Activated T-cell treated with anti-CD3 and anti-CD28 coated beads, Interleukin-2, amount 50 U/mL, for 24 hours (primary cell): ENCODE measurements at places on chromosomes 2 and 18.

DNA sequence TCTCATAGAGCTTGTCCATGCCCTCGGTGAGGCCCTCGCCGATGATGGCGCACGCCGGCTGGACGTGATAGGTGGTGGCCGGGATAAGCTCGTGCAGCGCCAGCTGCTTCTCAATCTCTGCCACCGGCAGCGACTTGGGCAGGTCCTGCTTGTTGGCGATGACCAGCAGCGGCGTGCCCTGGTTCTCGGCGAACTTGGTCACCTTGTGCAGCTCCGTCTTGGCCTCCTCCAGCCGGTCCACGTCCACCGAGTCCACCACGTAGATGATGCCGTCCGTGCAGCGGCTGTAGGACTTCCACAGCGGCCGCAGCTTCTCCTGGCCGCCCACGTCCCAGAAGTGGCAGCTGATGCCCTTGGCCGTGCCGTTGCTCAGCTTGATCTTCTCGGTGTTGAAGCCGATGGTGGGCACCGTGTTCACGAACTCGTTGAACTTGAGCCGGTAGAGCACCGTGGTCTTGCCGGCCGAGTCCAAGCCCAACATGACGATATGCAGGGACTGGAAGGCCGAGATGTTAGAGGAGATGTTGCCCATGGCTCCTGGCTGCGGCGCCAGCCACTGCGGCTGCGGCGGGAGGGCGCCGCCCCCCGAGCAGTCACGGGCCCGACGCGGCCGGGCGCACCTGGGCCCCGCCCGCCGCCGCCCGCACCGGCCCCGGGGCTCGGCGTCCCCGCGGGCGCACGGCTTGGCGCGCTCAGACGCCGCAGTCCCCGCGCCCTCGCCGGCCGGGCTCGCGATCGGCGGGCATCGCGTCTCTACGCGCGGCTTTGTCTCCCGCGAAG, 636 bp downstream of the ARL4C start:
- peak; percentile 77 for DNase-seq

- DNase-seq, result no peak
These were observed 141.8 kb downstream of the RNF152 start for GRCh38 chr18:61750840-61751668.

DNA sequence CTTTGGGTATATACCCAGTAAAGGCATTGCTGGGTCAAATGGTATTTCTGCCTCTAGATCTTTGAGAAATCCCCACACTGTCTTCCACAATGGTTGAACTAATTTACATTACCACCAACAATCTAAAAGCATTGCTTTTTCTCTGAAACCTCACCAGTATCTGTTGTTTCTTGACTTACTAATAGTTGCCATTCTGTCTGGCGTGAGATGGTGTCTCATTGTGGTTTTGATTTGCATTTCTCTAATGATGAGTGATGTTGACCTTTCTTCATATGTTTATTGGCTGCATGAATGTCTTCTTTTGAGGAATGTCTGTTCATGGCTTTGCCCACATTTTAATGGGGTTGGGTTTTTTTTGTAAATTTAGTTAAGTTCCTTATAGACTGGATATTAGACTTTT, 382.6 kb upstream of the ZNF804A start:
- DNase-seq, result no peak

- DNase-seq, result no peak
These were observed 357.6 kb downstream of the SLC4A3 start for GRCh38 chr2:219985017-219985416.

DNA sequence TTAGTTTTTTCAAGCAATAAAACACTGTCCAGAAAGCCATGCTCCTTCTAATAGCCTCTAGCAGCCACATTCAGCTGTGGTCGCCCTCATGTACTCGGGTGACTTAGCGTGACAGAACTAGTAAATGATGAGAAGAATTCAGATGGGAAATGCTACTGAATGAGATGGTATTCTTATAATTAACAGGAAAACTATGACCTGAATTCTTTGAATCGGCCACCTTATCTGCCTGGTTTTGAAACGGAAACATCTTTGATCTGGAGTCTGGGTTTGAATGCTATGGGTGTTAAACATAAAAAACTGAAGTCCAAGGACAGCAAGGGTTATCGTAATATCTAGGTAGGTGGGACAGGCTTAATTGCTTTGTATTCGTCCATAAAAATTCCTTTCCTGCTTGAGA, 138.8 kb upstream of the DNMT3A start:
- no peak for DNase-seq

DNA sequence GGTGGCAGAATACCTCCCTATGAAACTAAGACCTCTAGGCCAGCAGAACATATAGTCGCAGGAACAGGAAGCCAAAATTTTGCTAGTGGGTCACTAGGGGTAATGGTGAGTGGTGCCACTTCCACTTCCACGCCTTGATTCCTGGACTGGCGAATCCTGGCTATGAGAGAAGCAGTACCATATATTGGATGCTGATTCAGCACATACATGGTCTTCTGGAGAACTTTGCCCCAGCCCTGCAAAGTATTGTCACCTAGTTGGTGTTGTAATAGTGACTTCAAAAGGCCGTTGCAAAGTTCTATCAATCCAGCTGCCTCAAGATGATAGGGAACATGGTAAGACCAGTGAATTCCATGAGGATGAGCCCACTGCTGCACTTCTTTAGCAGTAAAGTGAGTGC, 769.8 kb upstream of the GYPC start:
- DNase-seq, result no peak

- no peak for DNase-seq
These were observed 43.9 kb downstream of the SS18 start for GRCh38 chr18:26046419-26047077.

DNA sequence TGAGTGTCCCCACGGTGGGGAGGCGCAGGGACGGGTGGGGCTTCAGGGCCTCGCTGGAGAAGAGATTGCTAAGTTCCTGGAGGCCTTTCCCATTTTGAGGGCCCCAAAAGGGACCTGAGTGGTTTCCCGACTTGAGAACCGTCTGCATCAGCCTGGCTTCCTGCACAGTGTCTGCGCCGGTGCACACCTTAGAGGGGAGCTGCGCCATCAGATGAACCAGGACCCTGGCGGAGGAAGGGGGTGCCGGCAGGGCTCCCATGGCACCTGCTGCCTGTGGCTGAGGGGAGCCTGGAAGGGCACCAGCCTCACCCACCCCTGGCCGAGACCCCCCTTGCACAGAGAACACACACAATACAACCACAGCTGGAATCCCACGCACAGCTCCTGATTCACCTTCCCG, 465.1 kb upstream of the MYT1L start:
- no peak for DNase-seq

DNA sequence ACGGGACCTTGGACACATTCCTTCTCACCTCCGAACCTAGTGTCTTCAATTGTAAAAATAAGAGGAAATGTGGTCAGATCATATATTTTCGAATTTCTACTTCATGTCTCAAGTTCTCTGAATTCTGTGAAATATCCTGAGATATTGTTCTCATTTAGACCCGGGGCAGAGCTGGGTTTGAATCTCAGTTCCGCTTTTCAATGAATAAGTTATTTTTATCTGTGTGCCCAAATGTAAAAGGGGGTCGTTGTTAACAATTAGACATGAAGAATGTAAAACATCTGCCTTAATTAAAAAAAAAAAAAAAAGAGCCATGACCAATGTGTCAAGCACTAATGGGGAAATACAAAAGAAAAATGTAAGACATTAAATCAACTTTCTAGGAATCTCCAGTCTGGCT, 48.9 kb upstream of the BCL11A start:
- no peak for DNase-seq

DNA sequence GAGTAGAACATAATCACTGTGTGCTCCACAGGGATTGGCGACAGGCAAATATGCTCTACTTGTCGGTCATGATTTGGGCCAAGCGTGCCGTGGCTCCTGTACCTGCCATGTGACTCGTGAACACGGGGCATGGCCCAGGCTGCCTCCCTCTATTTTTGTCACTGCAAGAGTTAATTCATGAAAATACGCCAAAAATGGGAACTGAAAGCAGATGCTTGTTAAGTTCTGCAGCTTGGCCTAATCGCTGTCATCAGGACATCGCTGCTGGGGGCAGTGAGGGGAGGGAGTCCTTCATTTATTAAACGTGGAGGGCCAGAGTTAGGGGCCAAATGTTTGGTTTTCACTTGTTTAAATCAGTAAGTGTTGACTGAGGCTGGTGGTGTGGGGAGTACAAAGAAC, 177.8 kb downstream of the BCL2 start:
- DNase-seq, result no peak

GRCh38 chr2:68157002-68157401, 686 bp upstream of the PNO1 start:
- no peak for DNase-seq

- DNase-seq, result no peak
These were observed 50.6 kb downstream of the ANKMY1 start for GRCh38 chr2:240507060-240507777.

DNA sequence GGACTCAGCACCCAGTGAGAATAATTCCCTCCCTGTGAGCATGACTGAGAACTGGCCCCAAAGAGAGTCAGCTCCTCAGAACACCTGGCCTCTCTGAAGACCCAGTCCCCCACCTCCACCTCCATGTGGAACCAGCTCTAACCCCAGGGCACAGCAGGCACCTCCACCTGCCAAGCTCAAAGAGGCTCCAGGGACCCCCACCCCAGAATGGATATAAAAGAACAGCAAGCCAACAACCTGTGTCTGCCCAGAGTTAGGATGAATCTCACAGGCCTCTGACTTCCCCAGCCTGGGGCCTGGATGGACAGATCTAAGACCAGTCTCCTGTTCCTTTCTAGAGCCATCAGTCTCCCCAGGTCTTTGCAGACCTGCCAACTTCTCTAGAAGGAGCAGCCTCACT, 498.5 kb downstream of the EIPR1 start:
- DNase-seq, result no peak

GRCh38 chr18:23138471-23138870, 3.2 kb downstream of the CABLES1 start:
- DNase-seq, result no peak

DNA sequence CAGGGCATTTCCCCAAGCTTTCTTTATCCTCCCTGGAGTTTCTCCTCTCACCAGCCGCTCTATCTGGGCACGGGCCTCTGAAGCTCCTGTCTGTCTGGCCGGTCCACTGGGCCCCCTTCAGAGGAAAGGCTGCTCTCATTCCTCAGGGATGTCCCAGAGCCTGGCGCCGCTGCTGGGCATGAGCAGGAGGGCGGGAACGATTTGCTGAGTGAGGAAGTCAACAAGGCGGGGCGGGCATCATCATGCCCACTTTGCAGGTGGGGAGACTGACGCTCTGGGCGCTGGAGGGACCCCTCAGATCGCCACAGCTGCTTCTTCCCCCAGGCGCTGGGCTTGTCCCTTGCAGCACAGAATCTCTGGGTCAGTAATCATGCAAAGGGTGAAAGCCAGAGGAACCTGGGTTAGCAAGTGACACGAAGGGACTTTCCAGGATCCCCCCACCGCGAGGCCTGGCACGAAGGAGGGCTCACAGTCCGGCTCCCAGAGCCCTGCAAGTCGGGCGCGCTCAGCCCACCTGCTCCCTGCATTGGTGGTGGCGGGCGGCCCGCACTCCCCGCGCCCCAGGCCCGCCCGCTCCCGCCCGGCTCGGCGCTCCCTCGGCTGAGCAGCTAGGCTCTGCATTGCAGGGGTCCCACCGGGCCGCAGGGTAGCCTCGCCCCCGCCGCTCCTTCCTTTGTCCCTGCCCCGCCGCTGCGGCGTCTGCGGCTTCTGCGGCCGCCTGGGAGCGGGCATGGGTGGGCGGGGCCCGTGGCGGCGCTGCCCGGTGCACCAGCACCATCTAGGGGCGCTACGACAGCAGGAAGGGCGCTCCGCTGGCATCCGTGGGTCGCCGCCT, 157.8 kb downstream of the CYRIA start:
- peak; percentile 33 for DNase-seq

DNA sequence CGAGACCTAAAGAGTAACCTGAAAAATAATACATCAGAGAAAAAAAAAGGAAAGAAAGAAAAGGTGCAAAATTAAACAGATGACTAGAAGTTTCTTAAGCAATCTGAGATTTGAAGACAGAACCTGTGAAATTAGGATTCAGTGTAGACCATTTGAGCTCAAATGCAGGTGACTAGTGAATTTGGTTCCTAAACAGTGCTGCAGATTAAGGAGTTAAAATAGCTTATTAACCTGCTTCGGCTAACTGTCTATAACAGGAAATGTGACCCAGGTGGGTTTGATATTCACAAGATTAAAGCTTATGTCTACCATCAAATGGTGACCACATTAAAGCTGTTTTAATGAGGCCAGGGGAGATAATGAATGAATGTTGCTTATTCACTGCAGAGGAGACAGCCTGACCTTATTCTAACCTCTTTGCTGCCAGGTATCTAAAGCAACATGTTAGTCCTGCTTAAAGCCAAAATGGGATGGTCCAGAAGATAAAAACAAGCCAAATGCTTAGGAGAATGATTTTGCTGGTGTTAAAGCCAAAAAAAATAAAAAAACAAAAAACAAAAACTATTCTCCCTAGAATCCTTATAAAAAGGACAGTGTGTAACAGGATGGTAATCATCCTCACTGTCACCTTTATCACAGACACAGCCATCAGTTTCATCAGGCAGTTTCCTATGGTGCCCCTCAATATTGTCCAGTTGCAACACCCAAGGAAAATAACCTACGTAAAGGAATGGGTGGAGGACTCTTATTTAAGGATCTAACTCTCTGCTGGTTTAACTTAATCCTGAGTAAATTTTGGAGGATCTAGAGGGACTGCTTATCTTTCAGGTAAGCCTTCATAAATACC, 769.0 kb upstream of the ZEB2 start:
- no peak for DNase-seq

DNA sequence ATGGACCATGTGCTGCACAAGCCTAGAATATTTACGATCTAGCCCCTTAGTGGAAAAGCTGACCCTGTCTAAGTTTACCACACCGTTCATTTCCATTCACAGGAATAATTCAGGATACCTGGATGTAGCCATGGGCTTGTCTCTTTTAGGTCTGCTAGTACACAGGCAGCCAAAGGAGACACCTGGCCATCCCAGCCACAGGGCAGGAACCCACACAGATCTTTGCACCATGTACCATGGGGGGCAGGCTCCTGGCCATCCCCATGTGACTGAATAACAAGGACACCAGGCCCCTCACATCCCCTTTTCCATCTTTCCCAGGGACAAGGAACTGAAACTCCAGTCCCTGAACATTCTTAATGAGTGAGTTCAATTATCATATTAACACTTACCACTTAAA, 467.3 kb upstream of the MYT1L start:
- DNase-seq, result no peak

DNA sequence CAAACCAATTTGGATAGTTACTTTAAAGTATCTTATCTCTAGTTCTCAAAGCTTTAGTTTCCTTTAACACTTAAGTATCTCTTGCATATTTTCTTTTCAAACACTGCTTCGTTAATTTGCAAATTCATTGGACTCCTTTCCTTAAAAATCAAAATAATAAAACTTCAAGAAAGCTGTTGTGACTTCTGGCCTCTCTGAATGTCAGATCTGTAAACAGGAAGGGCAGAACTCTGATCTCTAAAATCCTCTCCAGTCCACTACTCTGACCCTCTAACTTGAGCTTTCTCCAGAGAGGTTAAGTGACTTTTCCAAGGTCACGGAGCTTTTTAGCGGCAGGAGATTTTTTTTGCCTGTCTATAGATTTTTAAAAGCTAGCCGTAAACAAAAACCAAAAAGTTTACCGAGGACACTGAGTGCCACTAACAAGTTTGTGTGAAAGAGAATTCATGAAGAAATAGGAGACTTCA, 155.5 kb downstream of the TGIF1 start:
- no peak for DNase-seq

- DNase-seq, result no peak
These were observed 68.9 kb downstream of the RDH14 start for GRCh38 chr2:18491577-18491976.

GRCh38 chr18:13745696-13746095, 19.2 kb downstream of the RNMT start:
- DNase-seq, result no peak
